ENCODE measurements at places on chromosomes 1 and 21.

GRCh38 chr1:214174508-214175199 lies 106.3 kb upstream of the SMYD2 start:
- DNase-seq: no peak

- DNase-seq: no peak
Measured at GRCh38 chr1:51600965-51601364, 15.9 kb upstream of the OSBPL9 start.

GRCh38 chr1:44072204-44072603 lies 40.9 kb upstream of the SLC6A9 start:
- no peak for DNase-seq

DNA sequence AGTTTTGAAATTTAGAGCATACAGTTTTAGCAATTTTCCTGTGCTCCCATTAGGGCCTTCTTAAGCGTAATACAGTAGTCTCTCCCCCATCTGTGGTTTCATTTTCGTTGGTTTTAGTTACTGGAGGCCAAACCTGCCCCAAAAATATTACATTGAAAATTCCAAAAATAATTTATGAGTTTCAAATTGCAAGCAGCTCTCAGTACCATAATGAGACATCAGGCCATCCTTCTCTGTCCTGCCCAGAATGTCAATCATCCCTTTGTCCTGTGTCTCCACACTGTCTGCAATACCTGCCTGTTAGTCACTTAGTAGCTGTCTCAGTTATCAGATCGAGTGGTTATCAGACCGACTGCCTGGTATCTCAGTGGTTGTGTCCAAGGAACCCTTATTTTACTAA lies 45.4 kb downstream of the ADSS2 start:
- no peak for DNase-seq
